Naive thymus-derived CD8-positive, alpha-beta T cell (primary cell): ENCODE measurements at places on chromosomes 2 and 18.

DNA sequence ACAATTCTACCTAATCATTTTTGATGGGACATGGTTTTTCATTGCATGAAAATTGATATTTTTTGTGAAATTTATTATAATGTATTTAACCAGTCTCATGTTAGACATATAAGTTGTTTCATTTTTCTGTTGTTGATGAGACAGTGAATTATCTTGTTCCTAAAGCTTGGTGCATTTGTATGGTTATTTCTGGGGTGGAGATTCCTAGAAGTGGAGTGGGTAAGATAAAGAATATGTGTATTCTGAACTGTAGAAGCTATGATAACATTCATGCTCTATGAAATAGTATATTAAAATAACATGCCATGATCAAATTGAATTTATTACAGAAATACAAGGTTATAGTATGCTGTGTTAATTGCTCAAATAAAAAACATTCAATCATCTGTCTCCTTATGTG, 69.2 kb downstream of the BOLA3 start:
- DNase-seq, result no peak

DNA sequence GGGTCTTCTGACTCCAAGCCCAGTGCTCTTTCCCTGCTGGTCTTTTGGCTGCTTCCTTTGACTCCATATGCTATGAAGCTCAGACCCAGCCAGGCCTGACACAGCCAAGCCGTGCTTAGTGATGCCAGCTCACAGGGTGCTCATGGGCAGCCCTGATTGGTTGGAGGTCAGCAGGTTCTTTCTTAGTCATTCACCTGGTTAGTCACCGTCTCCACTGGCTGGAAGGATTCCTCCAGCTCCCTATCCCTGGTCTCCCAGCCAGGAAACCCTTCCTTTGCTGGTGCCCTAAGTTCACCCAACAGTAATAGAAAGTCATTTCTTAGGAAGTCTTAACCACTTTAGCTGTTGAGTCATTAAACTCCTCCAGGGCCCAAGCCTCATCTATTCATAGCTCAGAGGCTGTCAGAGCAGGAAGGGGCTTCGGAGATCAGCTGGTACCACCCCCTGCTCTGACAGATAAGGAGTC, 3.9 kb downstream of the KCNK3 start:
- DNase-seq, result no peak

GRCh38 chr18:40980171-40980570, 974.9 kb upstream of the PIK3C3 start:
- DNase-seq, result no peak

DNA sequence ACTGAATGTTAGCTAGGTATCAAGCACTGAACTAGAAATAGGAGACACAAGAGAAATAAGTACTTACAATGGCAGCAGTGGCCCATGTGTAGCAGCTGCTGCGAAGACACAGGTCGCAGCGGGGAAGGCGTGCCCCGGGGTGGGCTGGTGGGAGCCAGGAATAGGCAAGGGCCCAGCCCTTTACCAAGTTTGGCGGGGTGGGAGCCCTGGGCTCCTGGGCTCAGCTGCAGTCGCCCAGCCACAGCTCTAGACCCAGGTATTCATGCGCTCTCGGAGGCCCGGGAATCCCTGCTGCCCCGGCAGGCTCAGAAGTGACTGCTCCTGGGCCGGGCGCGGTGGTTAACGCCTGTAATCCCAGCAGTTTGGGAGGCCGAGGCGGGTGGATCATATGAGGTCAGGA, 1287.3 kb downstream of the CNTNAP5 start:
- no peak for DNase-seq

- no peak for DNase-seq
Measured at GRCh38 chr2:178976351-178976750, 73.6 kb downstream of the CCDC141 start.

DNA sequence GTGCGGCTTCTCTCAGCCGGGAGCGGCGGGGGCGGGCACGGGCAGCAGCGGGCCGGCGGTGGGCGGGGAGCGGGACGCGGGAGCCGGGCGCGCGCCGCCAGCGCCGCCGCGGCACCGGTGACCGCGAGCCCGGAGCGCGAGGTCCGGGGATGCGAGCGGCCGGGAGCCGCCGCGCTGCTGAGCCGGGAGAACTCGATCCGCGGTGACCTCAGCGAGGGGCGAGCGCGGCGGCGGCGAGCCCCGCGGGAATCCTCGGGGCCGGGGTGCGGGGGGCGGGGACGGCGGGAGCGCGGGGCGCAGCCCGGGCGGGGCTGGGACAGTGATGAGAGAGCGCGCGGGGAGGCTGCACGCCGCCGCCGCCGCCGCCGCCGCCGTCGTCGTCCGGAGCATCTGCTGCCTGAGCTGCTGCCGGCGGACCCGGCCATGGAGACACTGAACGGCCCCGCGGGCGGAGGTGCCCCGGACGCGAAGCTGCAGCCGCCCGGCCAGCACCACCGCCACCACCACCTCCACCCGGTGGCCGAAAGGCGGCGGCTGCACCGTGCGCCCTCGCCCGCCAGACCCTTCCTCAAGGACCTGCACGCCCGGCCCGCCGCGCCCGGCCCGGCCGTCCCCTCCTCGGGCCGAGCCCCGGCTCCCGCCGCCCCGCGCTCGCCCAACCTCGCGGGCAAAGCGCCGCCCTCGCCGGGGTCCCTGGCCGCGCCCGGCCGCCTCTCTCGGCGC, at the start of gene MTCL1:
MTCL1 (plus strand) TSS at position 319 of the 723 bp plus-strand sequence; CDS start at position 424, 105 bp downstream.
- no peak for DNase-seq

GRCh38 chr2:232075080-232075479, 113.6 kb downstream of the DIS3L2 start:
- DNase-seq, result no peak

GRCh38 chr2:7510353-7510752, 593.1 kb downstream of the RNF144A start:
- no peak for DNase-seq

DNA sequence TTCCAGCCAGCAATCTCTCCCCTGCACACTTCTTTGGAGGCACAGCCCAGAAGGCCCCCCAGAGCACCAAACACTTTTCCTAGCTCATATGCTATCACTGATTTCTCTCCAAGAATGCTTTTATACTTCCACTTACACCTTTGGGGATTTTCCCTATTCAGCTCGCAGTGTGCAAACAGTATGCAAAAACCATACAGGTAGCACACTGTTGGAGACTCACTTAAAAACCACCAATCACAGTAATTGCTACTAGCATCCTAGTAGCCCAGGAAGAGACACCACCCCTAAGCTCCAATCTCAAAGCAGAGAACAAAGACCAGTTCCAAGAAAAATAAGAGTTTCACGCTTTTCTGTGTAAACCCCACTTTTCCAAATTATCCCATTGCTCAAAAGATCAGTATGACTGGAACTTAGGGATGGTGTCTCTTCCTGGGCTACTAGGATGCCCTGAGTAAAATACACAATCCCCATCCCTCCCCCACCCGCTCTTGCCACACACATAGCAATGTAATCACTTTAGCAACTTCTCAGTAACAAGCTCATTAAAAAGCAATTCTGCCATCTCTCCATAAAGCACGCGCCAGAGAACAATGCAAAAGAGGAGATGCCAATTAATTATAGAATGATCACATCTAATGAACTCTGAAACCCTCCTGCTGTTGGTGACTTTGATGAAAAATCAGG, 43.0 kb downstream of the KLF7 start:
- DNase-seq, result no peak

DNA sequence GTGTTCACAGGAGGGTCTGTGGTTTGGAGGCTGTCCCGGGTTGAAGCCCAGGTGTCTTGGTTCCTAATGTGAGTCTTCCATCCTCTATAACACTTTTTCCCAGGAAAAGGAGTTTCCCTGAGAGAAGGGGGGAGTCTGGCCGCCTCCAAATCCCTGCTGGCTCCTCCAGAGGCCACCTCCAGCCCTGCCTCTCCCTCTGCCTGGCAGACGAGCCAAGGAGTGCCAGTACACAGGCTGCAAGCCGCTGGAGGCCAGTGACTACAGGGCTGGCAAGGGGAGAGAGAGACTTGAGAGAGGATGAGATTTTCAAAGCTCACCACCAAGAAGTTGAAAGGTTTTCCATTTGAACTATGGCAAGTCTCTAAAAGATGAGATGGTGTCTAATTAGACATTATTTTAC, 154.2 kb upstream of the ID2 start:
- DNase-seq, result no peak

- DNase-seq, result no peak
Measured at GRCh38 chr18:75638776-75639471, 211.4 kb upstream of the SMIM21 start.

- no peak for DNase-seq
Measured at GRCh38 chr2:127170021-127170420, 50.1 kb downstream of the CYP27C1 start.

- DNase-seq, result no peak
Measured at GRCh38 chr2:216807857-216808272, 52.0 kb downstream of the TNP1 start.

- no peak for DNase-seq
Measured at GRCh38 chr2:46275995-46276394, 21.2 kb upstream of the EPAS1 start.

GRCh38 chr18:65975536-65975935, 224.7 kb downstream of the CDH7 start:
- no peak for DNase-seq

GRCh38 chr2:183078163-183078463, 434 bp upstream of the DUSP19 start:
- no peak for DNase-seq

GRCh38 chr2:109129356-109129920, 433 bp downstream of the SH3RF3 start:
- DNase-seq, result no peak

- no peak for DNase-seq
Measured at GRCh38 chr2:239964399-239965185, 60.5 kb downstream of the NDUFA10 start.

DNA sequence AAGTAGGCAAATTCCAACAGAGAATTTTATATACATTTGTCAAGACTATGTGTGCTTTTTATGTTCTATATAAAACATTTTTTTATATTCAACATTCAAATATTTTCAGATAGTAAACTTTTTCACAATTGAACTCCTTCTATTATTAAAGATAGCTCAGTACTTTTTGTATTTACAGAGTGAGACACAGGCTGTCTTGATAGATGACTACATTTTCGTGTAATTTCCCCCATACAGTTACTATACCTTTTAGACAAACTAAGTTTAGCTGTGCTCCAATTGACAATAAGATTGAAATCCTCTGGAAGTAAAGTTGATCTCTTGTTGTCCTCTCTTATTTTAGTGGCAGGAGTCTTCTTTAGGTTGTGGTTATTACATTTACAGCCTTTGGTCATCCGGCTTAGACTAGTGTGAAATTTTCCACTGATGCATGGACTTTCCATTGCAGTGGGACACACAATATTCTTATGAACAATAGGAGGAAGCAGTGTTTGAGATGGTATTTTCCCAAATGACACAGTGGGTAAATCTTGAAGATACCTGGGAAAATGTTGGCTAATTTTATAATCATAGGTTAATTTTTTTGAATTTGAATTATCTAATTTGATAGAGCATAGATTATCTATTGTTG, 21.0 kb downstream of the ZSWIM2 start:
- no peak for DNase-seq

DNA sequence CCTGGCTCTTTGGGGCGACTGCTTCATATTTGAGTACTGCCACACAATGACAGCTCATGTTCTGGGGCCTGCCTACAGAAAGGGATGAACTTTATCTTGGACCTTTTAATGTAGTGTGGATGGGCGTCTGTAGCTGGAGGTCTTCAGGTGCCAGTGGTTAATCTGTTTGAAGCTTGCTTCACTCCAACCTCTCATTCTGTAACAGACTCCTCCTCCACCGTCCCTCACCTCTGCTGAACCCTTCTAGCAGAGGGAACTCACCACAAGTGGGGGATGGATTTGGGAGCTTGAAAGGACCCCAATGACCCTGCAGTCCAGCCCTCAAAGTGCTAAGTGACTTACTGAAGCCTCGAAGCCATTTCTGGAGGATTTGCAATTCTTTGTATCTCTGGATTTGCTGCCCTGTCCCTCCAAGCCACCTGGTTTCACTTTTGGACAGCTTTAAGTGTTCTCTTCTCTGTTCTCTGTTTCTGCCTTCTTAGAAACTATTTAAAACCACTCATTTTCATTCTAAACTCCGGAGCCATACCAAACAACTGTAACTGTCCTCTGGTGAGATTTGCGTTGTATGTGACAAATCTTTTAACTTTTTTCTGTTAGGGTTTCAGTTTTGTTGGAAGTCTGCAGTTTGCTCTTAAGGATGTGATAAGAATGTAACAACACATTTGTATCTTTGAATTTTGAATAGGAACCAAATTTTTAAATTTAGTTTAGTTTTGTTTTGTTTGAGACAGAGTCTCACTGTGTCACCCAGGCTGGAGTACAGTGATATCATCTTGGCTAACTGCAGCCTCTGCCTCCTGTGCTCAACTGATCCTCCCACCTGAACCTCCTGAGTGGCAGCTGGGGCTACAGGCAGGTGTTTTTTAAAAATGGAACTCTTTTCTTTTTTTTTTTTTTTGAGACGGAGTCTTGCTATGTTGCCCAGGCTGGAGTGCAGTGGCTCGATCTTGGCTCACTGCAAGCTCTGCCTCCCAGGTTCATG, 37.0 kb upstream of the CASP8 start:
- no peak for DNase-seq

DNA sequence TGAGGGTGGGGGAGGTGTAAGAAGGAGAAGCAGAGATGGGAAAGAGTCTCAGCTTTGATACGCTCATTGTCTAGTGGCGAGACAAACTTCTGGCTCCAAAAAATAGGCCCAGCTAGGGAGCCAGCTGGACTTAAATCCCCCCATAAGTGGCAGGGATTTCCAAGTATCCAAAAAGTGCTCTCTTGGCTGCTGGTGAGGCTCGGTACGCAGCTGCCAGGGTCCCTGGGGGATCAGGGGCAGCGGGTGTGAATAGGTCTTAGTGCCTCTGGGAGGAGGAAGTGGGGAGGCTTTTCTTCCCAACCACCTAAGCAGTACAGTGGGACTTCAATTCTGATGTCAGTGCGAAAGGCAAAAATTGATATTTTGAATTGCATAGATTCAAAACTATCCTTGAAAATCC, 73.5 kb downstream of the ALK start:
- DNase-seq, result no peak

GRCh38 chr2:111912547-111912946, 14.1 kb downstream of the MERTK start:
- DNase-seq, result no peak

GRCh38 chr2:74917702-74918619, 40.5 kb upstream of the POLE4 start:
- DNase-seq, result no peak

DNA sequence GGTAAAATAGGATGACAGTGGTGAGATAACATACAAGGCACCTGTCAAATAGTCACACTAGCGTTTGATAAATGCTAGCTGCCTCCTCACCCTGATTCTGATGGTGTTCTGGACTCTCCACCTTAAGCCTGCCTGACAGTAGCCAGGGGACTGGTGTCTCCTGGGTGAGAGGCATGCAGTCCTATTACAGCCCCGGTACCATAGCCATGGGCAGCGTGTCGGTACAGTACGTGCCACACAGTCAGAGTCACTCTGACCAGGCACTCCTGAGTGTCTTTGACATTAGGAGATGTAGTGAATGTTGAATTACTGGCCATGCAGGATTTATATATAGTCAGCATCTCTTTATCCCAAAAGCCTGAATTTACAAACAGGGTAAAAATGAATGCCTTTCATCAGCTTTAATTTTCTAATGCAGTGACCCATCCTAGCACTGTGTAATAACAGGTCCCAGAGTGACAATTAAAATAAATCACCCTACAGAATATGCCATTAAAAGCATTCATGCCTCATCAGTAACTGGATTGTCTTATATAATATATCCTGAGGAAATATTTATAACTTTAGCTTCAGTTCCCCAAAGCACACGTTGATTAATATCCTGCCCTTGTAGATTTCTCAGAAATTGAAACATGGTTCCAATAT, 760.3 kb upstream of the SOX11 start:
- DNase-seq, result no peak

- DNase-seq, result no peak
Measured at GRCh38 chr2:17804358-17804757, 11.9 kb upstream of the MSGN1 start.
